Activated CD4-positive, alpha-beta T cell treated with anti-CD3 and anti-CD28 coated beads for 48 hours (primary cell): ENCODE measurements at places on chromosomes 7 and 10.

DNA sequence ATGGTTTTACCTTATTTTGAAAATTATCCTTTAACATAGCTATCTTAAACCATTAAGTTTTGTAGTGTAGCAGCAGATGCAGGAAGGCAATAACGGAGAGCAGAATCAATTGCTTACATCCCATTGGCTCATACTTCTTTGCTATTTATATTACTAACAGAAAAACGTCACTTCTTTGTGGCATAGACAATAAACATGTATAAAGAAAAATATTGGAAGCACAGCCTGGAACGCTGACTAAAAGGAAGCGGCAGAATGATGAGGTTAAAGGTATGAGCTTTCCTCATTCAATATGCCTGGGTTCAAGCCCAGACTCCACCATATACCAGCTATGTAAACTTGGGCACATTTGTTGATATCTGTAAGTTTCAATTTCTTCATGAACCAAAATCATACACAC lies 24.0 kb upstream of the BMPER start:
- DNase-seq = no peak

- DNase-seq = no peak
Observed at GRCh38 chr7:50181081-50181480, 88.0 kb upstream of the ZPBP start.

DNA sequence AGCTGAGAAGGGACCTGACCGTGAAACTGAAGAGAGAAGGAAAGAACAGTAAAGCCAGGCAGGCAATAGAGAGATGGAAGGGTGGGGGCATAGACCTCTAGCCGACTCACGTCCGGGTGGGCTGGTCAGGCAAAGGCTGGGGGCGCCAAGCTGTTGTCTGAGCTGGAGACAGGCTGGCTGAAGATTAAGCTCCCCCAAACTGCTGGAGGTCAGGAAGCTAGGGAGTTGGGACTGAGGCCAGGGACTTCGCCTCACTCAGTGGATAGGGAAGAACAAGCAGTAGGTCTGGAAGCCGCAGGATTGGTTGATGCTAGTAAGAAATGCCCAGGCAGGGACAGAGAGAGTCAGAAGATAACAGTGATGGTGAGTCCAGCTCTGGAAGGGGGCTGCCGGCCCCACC lies 5.3 kb downstream of the PITX3 start:
- no peak for DNase-seq

DNA sequence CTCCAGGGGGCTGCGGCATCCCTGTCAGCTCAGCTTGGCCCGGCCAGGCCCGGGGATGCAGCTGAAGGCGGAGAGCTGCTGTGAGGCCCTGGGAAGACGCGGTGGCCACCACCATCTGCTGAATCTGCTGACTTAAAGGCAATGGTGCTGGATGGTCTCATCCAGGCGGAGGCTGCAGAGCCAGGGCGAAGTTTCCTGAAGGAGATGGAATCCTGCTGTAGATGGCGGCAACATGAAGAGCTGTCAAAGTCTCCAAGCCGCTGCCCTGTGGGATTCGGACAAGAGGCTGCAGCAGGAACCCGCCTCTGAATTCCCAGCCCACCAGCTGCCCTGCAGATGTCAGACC lies 200.1 kb downstream of the PTPRN2 start:
- DNase-seq = no peak

- no peak for DNase-seq
Observed at GRCh38 chr10:104387130-104387888, 33.7 kb downstream of the CFAP58 start.

- DNase-seq = peak; percentile 66
Observed at GRCh38 chr10:80487791-80488538, 33.9 kb downstream of the TSPAN14 start.

GRCh38 chr10:12547301-12547771 lies 198.0 kb downstream of the CAMK1D start:
- no peak for DNase-seq

DNA sequence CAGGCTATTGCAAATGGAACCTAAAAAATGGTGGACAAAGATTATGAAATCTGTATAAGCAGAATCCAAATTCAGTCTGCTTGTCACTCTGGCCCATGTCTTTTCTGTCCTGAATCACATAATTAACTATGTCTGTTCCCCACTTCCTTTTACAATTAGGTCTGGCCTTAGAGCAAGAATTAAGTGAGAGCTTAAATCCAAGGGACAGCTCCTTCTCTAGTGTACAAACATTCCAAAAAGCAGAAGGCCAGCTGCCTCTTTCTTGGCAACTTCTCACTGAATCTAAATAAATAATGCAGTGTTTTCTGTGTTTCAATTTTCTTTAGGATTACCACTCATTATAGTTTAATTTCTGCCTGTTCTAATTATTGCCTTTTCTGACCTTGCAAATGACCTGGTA lies 39.3 kb upstream of the NEBL start:
- DNase-seq = no peak

GRCh38 chr10:22010973-22011408 lies 7.5 kb upstream of the DNAJC1 start:
- no peak for DNase-seq

DNA sequence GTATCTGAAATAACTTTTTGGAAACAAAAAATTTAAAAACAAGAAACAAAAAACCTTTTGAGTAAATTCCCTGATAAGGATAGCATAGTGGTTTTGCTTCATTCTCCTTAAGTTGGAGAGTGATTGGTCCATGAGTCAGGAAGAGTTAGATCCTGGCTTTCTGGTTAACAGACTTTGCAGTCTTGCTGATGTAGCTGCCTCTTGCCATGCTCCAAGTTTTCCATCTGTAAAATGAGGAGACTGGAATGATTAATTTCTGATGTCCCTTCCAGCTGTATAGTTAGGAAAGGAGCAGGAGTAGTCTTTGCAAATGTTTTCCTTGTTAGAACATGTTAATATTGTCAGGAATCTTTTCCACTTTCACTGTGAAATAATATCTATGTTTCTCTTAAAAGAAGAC lies 266.6 kb downstream of the DNAJB9 start:
- no peak for DNase-seq

- peak; percentile 21 for DNase-seq
Observed at GRCh38 chr10:121598263-121599249, at the start of gene FGFR2. Gene FGFR2, minus strand, starts transcription at chr10:121598444. Its CDS starts 4,627 bp downstream, at chr10:121593817.

DNA sequence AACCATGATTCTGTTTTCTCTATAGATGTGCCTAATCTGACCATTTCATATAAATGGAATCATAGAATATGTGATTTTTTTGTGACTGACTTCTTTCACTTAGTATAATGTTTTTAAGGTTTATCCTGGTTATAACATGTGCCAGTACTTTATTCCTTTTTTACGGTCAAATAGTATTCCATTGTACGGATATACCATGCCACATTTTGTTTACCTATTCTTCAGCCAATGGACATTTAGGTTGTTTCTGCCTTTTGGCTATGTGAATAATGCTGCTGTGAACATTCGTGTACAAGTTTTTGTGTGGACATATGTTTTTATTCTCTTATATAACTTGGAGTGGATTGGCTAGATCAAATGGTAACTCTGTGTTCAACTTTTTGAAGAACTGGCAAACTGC lies 178.3 kb upstream of the TCF7L2 start:
- no peak for DNase-seq

GRCh38 chr10:78316451-78316931 lies 282.8 kb downstream of the RPS24 start:
- no peak for DNase-seq

DNA sequence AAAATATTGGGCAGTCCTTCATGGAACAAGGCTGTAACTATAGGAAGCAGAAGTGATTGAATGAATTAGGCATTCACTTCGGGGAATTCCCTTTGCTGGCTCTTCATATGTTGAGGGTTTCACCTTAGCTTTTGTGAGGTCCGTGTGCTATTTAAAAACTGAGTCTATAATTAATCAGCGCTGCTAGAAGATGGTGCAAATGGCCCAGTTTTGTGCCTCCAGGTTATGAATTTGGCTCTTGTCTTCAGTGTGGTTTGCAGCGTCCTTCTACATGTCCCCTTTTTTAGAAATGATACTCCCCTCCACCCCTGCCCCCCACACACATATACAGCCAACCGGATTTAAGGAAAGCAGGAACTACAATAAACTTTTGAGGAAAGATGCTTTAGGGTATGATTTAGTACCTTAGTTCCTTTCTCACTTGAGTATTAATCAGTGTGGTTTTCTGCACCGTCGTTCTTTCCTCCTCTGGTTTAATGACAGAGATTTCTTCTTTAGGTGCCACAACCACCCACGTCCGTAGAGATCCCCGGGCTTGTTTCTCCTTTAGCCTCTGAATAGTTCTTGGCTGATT lies 110.6 kb upstream of the SAMD8 start:
- no peak for DNase-seq

DNA sequence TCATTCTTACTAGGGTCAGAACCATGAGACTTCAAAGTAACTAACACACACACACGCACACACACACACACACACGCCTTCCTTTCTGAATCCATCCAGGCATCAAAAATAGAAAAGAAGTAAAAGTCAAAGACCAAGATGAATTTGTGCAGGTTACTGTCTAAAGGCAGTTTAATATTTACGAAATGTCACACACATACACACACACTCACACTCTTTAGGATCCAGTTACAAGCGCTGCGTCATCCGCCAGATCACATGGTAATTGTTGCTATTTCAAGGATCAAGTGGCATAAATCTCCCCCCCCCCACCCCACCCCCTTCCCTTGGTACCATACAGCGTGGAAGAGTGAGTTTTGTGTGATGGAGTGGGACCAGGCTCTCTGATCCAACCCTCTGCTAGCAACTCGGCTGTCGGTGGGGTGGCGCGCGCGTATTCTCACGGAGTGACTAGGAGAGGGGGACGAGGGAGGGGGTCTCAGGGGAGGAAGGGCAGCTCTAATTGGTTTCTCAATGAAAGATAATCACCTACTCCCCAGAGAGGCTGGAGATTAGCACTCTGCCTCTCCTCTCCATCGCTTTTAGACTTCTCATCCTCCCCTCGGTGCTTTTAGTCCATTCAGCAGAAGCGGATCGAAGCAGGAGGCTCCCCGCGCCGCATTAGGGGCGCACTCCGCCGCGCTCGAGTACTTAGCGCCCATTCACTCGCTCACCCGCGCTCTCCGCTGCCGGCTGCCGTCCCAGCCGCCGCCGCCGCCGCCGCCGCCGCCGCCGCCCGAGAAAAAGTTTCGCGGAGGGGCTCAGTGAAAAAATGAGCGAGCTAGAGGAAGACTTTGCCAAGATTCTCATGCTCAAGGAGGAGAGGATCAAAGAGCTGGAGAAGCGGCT lies 83.5 kb upstream of the PRKG1 start:
- peak; percentile 16 for DNase-seq

DNA sequence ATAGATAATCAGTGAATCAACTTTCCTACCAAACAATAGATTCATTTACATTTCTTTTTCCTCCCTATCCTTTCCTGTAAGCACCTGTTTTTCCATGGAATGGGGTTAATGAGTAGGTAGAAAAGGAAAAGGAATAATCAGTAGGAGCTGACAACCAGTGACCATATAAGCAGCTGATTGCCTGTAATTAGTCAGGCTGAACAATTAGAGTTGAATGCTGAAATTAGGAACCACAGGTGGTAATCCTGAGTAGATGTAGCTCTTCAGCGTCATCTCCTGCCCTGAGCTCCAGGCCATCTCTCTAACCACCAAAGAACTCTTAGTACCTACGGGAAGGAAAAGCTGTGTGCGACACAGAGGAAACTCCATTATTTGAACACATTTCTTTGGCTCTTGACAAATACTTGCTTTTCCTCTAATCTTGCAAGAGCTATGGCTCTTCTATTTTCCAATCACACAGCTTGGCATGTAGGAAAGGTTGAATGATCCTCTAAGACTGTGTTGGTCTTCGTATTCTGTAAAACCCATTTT lies 63.8 kb downstream of the KLHDC10 start:
- no peak for DNase-seq
